ENCODE measurements at places on chromosomes 1 and 21.

DNA sequence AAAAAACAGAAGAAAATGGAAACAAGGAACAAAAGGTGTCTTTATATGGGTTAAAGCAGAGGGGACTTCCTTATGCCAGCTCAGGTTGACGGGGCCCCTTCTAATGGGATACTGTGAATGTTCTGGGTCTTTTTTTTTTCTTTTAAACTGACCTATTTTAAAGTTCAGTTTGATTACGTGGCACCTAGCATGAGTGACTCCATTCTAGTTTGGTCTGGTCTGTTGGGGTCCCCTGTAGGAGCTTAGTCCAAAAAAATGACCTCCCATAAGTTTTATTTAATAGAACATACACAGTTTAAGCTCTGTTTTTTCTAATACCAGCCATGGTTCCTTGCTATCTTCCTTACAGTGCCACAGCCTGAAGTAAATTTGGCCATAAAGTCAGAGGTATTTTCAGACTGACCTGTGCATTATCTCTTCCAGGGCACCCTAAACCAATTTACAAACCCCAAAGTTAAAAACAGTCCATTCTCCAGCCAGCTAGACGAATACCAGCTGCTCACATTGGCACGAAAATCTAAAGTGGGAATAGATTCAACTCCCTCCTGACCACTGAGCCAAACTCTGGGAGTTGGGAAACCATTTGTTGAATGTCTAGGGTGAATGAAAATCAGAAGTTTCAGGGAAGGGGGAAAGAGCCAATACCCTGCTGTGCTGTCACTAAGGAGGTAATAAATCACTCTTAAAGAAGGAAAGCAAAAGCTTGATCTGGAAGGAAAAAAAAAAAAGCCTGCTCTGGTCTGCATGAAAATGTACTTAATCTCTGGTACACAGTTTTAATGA is 42.4 kb downstream of the AKNAD1 start:
- DNase-seq: no peak

- no peak for DNase-seq
These were observed 95.8 kb downstream of the PSMG1 start for GRCh38 chr21:39087238-39088030.

- DNase-seq: no peak
These were observed 79.5 kb downstream of the DISC1 start for GRCh38 chr1:231705806-231706760.

- no peak for DNase-seq
These were observed 236.2 kb downstream of the NFIA start for GRCh38 chr1:61318319-61319125.

GRCh38 chr1:116712510-116712909 is 41.7 kb upstream of the CD2 start:
- no peak for DNase-seq

- DNase-seq: peak; percentile 40
These were observed 24.0 kb upstream of the CDK18 start for GRCh38 chr1:205480349-205480985.

DNA sequence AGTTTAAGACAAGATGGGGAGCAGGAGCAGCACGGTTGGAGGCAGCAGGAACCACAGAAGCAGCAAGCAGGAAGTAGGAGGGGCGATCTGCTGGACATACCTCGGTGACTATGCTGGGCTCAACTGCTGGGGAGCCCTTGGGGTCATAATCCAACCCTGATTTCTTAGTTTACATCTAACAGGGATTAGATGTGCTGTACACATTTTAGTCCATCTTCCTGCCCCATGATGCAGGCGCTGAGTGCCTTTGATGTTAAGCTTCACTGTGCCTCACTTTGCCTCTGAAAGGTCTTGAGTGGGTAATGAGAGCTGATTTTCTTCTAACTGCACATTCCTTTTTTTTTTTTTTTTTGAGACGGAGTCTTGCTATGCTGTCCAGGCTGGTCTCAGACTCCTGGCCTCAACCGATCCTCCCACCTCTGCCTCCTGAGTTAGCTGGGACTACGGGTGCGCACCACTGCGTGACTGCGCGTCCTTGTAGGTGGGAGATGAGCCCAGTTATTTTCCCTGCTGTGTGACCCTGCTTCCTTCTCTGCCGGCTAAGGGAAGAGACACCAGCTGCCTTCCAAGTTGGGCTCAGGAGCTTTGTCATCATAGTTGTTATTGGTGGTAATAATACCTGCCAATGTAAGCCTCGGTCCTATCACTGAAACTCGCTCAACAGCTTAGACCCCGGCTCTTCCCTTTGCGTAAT is 1.1 kb upstream of the RCAN3 start:
- no peak for DNase-seq

GRCh38 chr1:81325397-81325796 is 475.3 kb upstream of the ADGRL2 start:
- no peak for DNase-seq

- DNase-seq: peak; percentile 91
These were observed at the start of gene HIPK1 for GRCh38 chr1:113928941-113929749. HIPK1 (plus strand) TSS chr1:113929324.

DNA sequence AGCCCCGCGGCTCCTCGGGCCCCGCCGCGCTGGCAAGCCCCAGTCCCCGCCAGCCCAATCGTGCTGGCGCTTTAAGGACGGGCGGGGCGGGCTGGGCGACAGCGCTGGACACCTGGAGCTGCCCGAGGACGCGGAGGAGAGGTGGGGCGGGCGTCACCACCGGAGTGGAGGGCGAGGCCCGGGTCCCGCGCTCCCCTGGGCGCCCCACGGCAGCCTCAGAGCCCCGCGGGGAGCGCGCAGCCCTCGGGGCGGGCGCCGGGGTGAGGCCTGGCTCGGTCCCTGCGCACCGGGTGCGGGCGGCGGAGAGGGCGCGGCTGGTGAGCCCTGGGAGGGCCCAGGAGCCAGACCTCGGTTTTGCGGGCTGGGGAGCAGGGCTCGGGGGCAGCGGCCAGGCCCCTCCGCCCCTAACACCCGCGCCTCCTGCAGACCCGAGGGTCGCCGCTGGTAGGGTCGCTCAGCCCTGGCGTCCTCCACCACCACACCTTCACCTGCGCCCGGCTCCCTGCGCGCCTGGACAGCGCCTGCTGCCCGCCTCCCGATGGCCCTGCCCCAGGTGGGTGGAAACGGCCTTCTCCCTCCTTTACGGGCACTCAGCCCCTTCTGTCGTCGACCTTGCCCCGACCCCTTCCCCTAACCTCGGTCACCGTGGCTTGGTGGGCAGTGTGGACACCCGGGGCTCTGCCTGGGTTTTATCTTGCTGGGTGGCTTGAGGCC is at the start of gene TMEM61:
TSS of gene TMEM61 (plus strand) at position 101 of the 714 bp plus-strand sequence. CDS start at position 539, 438 bp downstream.
- DNase-seq: no peak

GRCh38 chr1:47682198-47682597 is 244.4 kb downstream of the FOXD2 start:
- no peak for DNase-seq

DNA sequence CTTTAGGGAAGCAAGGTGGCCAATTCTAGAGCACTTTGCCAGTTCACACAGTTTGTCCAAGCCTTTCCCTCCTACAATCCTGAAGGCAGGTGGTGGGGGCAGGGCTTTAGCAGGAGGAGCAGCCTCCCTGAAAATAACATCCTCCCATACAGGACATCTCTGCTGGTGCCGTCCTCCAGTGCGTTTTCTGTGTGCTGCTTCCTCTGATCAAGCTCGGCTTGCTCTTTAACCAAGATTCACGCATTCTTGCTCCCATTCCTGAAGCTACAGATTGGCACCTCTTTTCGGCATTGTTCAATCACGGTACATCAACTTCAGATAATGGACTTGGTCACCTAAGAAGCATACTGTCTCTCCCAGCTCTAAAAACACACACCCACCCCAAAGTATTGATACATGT is 7.5 kb upstream of the DPT start:
- DNase-seq: no peak

DNA sequence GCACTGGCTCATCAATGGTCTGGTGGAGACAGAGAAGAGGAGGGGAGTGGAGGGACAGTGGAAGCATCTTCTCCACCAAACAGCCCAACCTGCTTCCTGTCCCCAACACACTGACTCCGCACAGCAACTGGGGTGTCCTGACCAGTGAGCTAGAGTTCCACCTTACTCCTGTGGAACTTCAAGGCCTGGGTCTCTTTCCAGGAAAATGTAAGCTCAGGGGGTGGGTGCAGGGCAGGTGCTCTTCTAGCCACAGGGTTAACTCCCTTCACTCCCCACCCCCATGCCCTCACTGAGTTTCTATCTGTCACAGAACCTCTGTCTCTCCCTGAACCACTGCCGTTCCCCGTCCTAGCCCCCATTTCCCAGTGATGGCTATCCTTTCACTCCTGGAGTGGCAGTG is 876 bp downstream of the MOB3C start:
- no peak for DNase-seq

- DNase-seq: no peak
These were observed 72.2 kb upstream of the MAN1A2 start for GRCh38 chr1:117295001-117295400.

GRCh38 chr1:63975481-63975880 is 201.7 kb downstream of the ROR1 start:
- DNase-seq: no peak

DNA sequence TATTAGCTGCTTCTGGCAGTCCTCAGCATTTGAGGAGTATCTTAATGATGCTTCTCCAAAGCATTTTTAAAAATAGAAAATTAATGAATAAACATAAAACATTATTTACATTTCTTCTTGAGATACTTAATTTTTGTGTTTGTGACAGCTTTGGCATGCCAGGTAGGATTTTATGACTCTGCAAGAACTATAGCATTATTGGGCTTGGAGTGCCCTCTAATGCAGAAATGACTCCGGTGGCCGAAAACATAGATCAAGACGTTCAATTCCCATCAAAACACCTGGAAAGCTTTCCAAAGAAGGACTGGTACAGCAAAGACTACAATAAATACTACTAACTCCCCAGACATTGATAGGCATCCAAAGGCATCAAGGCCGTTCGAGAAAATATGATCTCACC is 366.4 kb upstream of the CXADR start:
- no peak for DNase-seq

DNA sequence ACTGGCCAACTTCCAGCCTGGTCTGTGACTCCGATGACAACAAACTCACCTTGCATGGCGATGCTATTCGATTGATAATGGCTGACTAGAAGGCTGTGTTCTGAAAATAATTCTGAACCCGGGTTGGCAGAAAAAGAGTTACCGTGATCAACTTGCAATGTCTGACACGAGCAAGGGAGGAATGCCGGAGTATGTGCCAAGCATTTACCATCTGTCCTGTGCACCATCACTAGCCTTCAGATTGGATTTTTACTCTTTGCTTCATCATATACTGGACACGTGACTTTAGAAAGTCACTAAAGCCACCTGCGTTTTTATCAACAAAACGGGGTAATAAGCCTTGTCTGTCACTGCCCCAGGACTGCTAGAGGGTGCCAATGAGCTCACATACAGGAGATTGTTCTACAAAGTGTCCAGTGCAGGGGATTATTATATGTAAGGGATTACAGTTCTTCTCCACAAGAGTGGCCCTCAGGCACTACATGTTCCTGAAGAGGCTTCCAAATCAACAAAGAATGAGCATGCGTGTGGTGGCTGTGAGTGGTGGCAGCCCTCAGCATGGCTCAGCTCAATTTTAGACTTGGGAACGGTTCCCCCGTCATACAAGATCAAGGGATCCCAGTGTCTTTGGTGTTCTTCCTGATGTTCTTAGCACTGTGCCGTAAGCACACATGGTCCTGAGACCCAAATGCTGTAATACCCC is 35.8 kb downstream of the SSBP3 start:
- no peak for DNase-seq

DNA sequence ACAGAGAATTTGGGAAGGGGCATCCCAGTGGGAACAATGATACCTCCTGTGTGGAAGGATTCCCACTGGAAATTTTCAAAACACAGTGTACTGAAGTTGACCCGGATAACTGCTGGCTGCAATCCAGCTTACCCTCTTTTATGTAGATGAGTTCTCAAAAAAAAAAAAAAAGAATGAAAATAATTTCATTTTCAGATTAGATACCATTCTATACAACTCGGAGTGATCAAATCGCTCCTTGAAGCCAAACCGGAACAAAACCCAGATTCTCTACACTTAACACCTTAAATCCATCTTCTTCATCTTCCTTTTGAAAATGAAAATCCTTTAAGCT is 69.1 kb downstream of the KAZN start:
- DNase-seq: no peak

GRCh38 chr21:14585122-14585521 is 39.0 kb upstream of the SAMSN1 start:
- no peak for DNase-seq
